ENCODE measurements at places on chromosomes 6 and 20.

DNA sequence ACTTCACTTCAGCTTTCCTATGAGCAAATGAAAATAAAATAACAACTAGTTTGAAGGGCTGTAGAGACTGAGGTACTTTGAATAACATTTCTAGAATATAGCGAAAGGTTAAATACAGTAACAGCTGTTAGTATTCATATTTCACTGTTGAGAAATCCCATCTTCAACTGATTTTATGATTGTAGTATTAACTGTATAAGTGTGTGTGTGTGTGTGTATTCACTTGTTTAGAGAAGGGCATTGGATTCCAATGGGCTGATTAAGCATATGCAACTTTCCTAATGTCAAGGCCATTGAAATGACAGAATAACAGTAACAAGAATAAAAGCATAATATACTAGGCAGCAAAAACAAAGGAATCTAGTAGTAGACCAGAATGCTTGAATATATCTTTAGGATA lies 957.5 kb upstream of the EPHA7 start:
- DNase-seq: no peak

DNA sequence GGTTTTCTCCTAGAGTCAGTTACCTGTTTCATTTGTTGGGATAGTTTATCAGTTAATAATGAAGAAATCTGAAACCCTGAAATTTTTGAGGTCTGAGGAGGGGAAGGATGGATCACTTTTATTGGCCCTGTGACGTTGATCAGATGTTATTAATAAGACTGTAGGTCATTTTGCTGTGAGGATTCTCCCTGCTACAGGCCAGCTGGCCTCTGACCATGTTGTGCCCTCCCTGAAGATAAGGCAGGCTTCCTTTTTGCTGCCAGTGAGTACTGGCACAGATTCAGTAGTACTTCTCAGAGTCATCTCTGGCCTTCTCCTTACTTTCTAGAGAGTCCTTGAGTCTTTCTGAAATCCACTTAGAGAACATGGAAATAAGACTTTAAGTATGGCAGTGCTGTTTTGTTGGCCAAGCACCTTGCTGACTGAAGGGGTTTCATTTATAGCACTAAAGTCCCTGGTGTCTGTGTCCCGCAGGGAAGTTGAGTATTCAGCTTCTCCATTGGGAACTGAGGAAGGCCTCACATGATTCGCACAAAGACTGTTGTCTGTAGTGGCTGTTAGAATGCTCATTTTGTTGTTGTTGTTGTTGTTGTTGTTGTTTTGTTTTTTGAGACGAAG lies 202.6 kb downstream of the DTNBP1 start:
- DNase-seq: no peak

GRCh38 chr6:5704708-5705107 lies 302.0 kb downstream of the NRN1 start:
- DNase-seq: no peak

GRCh38 chr6:6518631-6519427 lies 69.7 kb upstream of the LY86 start:
- DNase-seq: no peak

DNA sequence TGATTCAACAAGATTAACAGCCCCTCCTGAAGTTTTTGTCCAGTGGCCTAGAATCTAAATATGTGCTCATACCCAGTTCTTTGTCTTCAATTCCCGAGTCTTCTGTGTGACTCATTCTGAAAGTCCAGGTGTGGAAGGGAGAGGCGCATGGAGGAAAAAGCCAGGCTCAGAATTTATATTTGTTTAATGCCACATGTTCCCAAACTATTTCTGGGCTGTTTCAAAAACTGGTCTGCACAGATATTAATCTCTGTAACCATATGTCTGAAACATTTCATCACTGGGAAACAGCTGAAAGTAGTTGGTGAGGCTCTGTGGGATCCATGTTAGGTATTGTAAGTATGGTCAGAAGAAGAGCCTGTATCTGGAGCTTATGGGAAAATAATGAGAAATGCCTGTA lies 266.0 kb downstream of the PAX1 start:
- DNase-seq: no peak

DNA sequence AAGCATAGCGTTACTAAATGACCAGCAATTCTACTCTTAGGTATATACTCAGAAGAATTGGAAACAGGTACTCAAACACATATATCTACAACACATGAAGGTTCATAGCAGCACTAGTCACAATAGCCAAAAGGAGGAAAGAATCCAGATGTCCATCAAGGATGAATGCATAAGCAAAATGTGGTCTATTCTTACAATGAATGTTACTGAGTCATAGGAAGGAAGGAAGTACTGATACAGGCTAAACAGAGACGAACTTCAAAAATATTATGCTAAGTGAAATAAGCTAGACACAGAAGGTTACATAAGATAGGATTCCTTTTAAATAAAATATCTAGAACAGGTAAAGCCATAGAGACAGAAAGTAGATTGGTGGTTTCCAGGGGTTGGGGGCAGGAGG lies 93.5 kb downstream of the MAP3K7 start:
- no peak for DNase-seq

GRCh38 chr20:37947943-37948342 lies 45.0 kb downstream of the VSTM2L start:
- DNase-seq: no peak

GRCh38 chr20:5220321-5221060 lies 93.7 kb downstream of the CDS2 start:
- DNase-seq: no peak

- peak; percentile 30 for DNase-seq
Observed at GRCh38 chr6:79076160-79076559, 1.9 kb downstream of the PHIP start.

GRCh38 chr6:161792851-161793493 lies 519.1 kb upstream of the AGPAT4 start:
- peak; percentile 23 for DNase-seq

DNA sequence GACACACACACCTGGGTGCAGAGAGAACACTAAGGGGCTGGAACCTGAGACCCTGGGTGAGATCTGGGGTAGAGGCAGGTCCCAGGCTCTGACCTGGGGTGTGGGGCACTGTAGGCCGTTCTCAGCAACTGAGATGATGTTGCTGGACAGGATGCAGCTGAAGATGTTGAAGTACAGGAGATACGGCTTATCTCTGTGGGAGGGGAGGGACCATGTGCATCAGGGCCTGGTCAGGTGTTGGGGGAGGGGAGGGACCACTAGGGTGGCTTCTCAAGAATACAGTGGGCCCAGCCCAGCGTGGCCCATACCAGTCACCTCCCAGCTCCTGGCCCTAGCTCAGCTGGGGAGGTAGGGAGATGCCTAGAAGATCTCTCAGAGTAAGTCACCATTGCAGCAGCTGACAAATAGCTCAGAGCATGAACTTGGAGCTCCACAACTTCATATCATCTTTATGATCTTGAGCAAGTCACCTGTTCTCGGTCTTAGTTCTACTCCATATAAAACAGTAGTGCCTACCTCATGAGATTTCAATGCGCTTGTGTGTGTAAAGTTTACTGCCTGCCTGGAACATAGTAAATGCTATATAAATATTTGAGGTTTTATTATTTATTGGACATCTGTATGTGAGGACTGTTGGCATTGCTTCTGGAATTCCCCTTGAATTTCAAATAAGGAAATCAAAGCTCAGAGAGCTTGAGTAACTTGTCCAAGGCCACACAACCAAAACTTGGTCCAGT lies 3.8 kb downstream of the SLC44A4 start:
- DNase-seq: no peak

DNA sequence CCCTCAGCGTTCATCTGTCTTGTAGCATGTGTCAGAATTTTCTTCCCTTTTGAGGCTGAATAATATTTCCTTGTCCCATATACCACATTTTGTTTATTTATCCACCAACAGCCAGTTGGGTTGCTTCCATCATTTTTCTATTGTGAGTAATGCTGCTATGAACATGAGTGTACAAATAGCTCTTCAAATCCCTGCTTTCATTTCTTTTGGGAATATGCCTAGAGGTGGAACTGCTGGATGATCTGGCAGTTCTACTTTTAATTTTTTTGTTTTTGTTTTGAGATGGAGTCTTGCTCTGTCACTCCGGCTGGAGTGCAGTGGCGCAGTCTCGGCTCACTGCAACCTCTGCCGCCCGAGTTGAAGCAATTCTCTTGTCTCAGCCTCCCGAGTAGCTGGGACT lies 64.7 kb downstream of the SASH1 start:
- DNase-seq: no peak

GRCh38 chr6:28082939-28083338 lies 2.6 kb downstream of the ZNF165 start:
- no peak for DNase-seq

GRCh38 chr6:97437087-97437486 lies 154.1 kb upstream of the MMS22L start:
- DNase-seq: no peak

GRCh38 chr6:76681781-76682180 lies 609.3 kb upstream of the IMPG1 start:
- no peak for DNase-seq

- DNase-seq: peak; percentile 76
Observed at GRCh38 chr6:108120311-108120710, 45.5 kb upstream of the NR2E1 start.

- no peak for DNase-seq
Observed at GRCh38 chr20:56352345-56353055, 6.3 kb upstream of the FAM210B start.

- peak; percentile 75 for DNase-seq
Observed at GRCh38 chr6:50836231-50836630, 17.6 kb downstream of the TFAP2B start.

DNA sequence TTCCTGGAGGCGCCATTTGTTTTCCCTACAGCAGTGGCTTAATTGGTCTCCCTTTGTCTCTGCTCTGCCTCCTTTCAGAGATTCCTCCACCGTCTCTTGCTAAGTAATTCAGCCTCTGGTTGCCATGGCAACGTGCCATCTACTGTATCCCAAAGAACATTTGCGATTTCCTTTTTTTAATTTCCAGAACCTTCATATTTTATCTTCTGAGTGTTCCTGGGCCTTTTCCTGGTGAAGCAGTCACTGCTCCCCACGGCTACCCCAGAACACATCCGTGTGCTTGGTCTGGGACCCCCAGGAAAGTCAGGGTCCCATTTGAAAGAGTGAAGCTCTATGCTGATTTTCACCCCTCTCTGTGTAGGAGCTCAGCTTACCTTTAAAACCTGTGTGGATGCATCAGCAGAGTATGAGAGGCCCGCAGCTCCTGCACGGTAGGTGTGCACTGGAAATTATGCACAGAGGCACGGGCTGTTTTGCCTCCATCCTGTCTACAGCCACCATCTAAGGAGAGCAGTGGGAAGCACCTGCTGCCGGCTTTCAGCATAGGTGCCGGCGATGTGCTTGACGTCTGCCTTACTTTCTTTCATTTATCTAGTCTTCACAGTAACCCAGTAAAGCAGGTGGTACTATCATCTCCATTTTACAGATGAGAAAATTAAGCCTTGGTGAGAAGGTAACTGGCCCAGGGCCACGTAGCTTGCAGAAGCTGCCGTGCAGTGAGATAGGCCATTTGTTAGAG lies 122.8 kb downstream of the SYCP2 start:
- peak; percentile 94 for DNase-seq

- DNase-seq: no peak
Observed at GRCh38 chr6:135382182-135382628, 115.3 kb downstream of the AHI1 start.

DNA sequence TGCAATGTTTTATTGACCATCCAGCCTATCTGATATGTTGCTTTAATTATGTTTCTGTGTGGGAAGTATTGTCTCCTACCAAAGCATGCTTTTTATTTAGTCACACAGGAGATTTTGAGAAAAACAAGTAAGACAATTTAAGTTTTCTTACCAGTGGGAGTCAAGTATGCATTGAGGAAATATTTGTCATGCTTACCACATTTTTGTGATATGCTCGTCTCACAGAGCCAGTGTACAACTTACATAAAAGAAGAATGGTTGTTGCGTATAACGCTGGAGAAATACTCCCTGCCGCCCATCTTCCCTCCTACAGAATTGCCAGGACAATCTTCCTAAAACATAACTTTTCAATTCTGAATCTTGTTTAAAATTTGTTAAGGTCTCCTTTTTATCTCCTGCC lies 37.1 kb upstream of the FILIP1 start:
- DNase-seq: no peak

GRCh38 chr6:147752689-147753403 lies 244.4 kb downstream of the SAMD5 start:
- peak; percentile 36 for DNase-seq

- no peak for DNase-seq
Observed at GRCh38 chr20:3714092-3714491, 1.7 kb upstream of the SIGLEC1 start.

DNA sequence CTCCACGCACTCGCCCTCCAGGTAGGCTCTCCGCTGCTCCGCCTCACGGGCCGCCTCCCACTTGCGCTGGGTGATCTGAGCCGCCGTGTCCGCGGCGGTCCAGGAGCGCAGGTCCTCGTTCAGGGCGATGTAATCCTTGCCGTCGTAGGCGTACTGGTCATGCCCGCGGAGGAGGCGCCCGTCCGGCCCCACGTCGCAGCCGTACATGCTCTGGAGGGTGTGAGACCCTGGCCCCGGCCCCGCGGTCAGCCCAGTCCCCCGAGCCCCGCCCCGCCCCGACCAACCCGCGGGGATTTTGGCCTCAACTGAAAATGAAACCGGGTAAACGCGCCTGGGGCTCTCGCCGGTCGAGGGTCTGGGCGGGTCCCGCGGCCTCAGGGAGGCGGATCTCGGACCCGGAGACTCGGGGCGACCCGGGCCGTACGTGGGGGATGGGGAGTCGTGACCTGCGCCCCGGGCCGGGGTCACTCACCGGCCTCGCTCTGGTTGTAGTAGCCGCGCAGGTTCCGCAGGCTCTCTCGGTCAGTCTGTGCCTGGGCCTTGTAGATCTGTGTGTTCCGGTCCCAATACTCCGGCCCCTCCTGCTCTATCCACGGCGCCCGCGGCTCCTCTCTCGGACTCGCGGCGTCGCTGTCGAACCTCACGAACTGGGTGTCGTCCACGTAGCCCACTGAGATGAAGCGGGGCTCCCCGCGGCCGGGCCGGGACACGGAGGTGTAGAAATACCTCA lies 598 bp downstream of the HLA-B start:
- DNase-seq: no peak

GRCh38 chr6:3384241-3385143 lies 72.4 kb downstream of the SLC22A23 start:
- no peak for DNase-seq

DNA sequence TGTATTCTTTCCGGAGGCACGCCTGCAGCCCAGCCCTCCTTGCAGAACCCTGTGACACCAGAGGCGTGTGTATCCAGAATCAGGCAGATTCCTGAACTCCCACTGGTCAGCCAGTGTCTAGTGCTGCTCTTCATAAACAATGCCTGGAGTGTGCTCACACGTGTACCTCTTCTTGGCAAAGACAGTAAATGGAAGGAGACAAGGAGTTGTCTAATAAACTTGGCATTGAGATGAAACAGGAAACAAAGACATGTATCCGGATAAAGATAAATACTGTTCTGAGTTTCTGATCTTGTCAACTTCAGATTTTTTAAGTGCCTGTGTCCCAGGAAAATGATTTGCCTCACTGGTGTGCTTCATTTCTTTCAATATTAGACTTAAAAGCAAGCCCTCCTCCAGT lies 1.7 kb downstream of the RPS6KA2 start:
- no peak for DNase-seq

- DNase-seq: peak; percentile 84
Observed at GRCh38 chr6:138450445-138450844, 46.4 kb downstream of the HEBP2 start.

- DNase-seq: no peak
Observed at GRCh38 chr6:81262656-81263055, 489.8 kb downstream of the TENT5A start.

Measured in brain (organoid and tissue), 16 donors.